ENCODE measurements at places on chromosomes 2 and 18. TPM values are rescaled to one million over a fixed set of nuclear protein-coding genes. Genes with fewer than 3 reads are reported as not detected.

SERPINB3 gene
- total RNA-seq, result not detected

KCTD18 gene
- 19.8 TPM for total RNA-seq

GRCh38 chr2:100818606-100819369, 1.2 kb upstream of the NPAS2 start:
- peaks cover 15% of the 10 kb centered on the region for H3K27me3 ChIP-seq
- peaks cover 22% of the 10 kb centered on the region for H3K4me1 ChIP-seq
- H3K27ac ChIP-seq, result no peak overlapping the region
- peak overlapping the region; percentile 50 for H3K4me3 ChIP-seq

DNA sequence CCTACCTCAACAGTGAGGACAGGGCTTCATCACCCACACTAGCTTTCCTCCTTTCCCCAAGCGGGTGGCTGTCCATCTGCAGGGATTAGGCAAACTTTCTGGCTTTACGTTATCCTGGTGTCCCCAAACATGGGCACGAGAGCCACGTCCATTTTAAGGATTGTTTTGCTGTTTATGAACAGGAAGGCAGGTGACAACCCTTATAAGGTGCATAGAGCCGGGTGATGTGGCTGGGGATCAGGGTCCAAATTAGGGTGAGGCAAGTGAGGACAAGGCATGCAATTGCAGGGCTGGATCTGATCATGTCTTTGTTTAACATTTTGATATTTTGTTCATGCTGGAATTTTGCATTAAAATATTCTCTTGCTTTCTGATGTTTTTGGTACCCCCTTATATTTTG, 27.6 kb upstream of the ITGA6 start:
- H3K36me3 ChIP-seq, result no peaks in the 10 kb centered on the region
- DNase-seq, result no peak
- no peaks in the 10 kb centered on the region for H3K4me1 ChIP-seq
- no peak overlapping the region for H3K27ac ChIP-seq
- no peak overlapping the region for H3K4me3 ChIP-seq

- no peaks in the 10 kb centered on the region for H3K4me1 ChIP-seq
- H3K27me3 ChIP-seq, result no peaks in the 10 kb centered on the region
- no peaks in the 10 kb centered on the region for H3K36me3 ChIP-seq
- H3K27ac ChIP-seq, result no peak overlapping the region
These were observed 192.8 kb downstream of the DNER start for GRCh38 chr2:229521576-229521975.

GRCh38 chr2:137348301-137348700, 583.0 kb downstream of the THSD7B start:
- H3K36me3 ChIP-seq, result no peaks in the 10 kb centered on the region
- no peaks in the 10 kb centered on the region for H3K27me3 ChIP-seq
- no peak for DNase-seq
- H3K27ac ChIP-seq, result no peak overlapping the region
- H3K4me3 ChIP-seq, result no peak overlapping the region

GRCh38 chr18:5237723-5238370, 40.8 kb upstream of the AKAIN1 start:
- H3K4me3 ChIP-seq, result peak overlapping the region; percentile 82
- peaks cover 20% of the 10 kb centered on the region for H3K36me3 ChIP-seq
- no peaks in the 10 kb centered on the region for H3K27me3 ChIP-seq
- DNase-seq, result peak; percentile 83

DNA sequence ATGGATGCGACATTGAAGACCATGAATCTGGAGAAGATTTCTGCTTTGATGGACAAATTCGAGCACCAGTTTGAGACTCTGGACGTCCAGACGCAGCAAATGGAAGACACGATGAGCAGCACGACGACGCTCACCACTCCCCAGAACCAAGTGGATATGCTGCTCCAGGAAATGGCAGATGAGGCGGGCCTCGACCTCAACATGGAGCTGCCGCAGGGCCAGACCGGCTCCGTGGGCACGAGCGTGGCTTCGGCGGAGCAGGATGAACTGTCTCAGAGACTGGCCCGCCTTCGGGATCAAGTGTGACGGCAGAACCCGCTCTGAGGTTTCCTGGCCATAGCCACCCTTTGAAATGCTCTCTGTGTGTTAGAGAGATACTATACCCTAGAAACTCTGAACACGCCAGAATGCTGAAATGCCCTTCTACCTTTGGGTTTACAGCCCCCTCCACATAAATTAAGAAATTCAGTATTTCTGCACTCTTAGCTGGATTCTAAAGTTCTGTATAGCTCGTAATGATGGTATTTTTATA, 659 bp downstream of the CHMP1B start:
- peak overlapping the region; percentile 64 for H3K4me3 ChIP-seq
- peak; percentile 23 for DNase-seq
- H3K27ac ChIP-seq, result peak overlapping the region; percentile 92

- H3K36me3 ChIP-seq, result no peaks in the 10 kb centered on the region
- H3K27me3 ChIP-seq, result peaks cover 2% of the 10 kb centered on the region
- no peak for DNase-seq
- H3K27ac ChIP-seq, result no peak within 1 kb of the TSS
- H3K4me3 ChIP-seq, result no peak within 1 kb of the TSS
These were observed at the start of gene UGT1A6 for GRCh38 chr2:233692648-233693047. UGT1A6 (plus strand) TSS chr2:233692890; CDS start chr2:233693005, 115 bp downstream.

GRCh38 chr18:3848316-3848715, 398.3 kb downstream of the TGIF1 start:
- no peak for DNase-seq
- no peaks in the 10 kb centered on the region for H3K4me1 ChIP-seq
- H3K36me3 ChIP-seq, result no peaks in the 10 kb centered on the region
- no peak overlapping the region for H3K4me3 ChIP-seq
- H3K27me3 ChIP-seq, result peaks cover 4% of the 10 kb centered on the region

DNA sequence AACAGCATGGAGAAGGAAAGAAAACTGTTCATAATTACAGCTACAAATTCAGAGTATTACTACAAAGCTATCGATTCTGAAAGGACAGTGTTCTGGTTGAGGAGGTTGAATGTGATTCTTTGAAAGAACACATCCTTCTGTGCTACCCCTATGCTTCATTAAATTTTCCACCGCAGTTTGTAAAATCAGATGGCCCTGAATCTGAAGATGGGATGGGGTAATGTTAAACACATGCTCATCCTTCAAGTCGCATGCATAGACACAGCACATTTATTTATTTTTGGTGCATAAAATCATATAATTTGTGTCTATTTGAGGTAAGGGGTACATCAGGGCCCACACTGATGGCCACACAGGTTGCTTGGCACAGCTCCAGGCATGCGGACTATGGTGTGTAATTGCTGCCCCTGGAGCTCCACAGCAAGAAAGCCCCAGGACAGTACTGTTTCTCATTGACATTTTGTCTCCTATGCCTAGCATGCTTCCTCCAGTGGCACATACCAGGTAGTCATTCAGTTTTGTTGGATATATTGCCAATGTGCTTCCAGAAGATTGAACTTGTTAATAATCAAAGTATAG, 238.8 kb upstream of the TANK start:
- H3K27ac ChIP-seq, result no peak overlapping the region
- H3K4me3 ChIP-seq, result no peak overlapping the region
- no peaks in the 10 kb centered on the region for H3K4me1 ChIP-seq
- H3K27me3 ChIP-seq, result no peaks in the 10 kb centered on the region

GRCh38 chr2:191885098-191885497, 38.2 kb upstream of the CAVIN2 start:
- no peaks in the 10 kb centered on the region for H3K27me3 ChIP-seq
- no peak overlapping the region for H3K27ac ChIP-seq
- no peaks in the 10 kb centered on the region for H3K4me1 ChIP-seq
- no peaks in the 10 kb centered on the region for H3K36me3 ChIP-seq
- no peak for DNase-seq
- H3K4me3 ChIP-seq, result no peak overlapping the region
